ENCODE measurements at places on chromosomes 6 and 20.

- no peak for DNase-seq
Measured at GRCh38 chr6:157944983-157945931, 36.4 kb upstream of the SYNJ2 start.

DNA sequence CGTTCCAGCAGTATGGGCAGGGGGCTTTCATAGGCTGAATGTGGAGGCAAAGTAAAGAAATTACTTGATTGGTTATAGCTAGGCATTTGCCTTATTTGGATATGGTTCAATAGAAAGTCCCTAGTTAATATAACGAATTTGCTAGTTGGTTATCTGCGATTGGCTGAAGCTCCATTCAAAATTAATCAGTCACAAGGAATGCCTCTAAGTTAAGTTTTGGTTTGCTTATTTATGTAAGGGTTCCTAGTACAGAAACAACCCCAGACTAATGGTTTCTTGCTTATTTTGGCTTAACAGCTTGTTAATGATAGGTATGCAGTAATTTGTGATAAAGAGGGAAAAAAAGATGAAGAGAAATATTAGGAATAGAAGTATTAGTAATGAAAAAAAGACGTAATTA lies 87.5 kb downstream of the JAG1 start:
- no peak for DNase-seq

DNA sequence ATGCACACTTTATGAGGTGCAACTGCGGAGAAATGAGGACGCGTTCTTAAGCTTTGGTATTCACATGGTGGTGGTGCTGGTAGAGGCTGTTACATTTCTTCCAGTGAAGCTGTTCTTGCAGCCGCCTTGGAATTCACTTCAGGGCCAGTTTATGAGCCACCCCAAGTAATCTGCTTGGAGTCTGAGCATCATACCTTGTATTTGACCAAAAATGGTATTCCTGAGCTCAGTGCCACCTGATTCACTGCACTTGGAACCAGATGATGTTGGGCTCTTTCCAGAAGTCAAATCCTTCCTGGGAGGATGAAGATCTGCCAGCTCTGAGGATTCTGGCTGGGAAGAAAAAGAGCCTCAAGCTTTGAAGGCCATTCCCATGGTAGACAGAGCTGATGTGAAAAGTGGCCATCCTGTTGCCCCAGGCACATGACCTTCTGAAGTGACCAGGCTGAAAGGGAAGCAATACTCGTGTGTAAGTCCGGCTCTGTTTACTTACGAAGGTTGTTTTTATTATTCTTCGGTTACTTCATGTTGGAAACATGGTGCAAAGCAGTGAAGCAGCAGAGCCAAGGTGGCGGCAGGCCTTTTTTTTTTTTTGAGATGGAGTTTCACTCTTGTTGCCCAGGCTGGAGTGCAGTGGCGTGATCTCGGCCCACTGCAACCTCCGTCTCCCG lies 7.7 kb downstream of the MANBAL start:
- no peak for DNase-seq

- no peak for DNase-seq
Measured at GRCh38 chr6:251920-252319, 40.4 kb upstream of the DUSP22 start.

- no peak for DNase-seq
Measured at GRCh38 chr6:40011844-40012243, 77.6 kb upstream of the MOCS1 start.
